ENCODE measurements at places on chromosomes 1 and 21.

DNA sequence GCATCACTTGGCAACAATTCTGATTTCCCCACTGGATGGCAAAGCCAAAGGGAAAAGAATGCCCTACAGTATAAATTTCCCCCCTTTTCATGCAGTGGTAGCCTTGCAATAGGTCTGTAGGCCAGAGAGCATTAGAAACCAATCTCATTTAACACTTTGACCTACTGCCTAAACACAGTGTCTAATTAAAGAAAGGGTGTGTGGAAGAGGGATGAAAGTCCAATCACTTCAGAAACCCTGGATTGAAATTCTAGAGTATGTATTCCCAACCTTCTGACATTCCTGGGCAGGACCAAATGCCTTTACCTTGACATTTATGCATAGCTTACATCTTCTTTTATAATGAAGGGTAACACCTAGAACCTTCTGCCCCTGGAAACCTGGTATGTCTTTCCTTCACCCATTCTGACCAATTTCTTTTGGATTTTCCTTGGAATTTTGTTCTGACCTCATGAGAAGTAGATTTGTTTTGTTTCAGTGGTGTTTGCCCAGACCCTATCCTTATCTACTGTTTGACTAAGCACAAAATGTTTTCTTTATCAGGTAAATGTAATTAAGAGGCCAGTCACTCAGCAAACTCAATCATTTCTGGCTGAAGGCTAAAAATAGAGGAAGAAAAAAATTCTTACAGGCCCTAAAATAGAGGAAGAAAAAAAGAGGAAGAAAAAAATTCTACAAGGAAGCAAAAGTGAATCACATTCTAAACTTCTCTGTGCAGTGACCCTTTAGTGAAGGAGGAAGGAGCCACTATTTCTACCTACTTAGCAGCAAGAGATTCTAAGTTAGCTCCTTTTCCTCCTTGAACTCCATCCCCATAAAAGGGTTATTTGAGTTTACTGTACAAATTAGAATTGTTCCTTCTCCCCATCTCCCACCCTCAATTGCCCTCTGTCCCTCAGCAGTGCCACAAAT, 129.5 kb upstream of the DSCAM start:
- DNase-seq: no peak

- no peak for DNase-seq
These were observed 7.4 kb downstream of the GBP4 start for GRCh38 chr1:89191314-89191713.

DNA sequence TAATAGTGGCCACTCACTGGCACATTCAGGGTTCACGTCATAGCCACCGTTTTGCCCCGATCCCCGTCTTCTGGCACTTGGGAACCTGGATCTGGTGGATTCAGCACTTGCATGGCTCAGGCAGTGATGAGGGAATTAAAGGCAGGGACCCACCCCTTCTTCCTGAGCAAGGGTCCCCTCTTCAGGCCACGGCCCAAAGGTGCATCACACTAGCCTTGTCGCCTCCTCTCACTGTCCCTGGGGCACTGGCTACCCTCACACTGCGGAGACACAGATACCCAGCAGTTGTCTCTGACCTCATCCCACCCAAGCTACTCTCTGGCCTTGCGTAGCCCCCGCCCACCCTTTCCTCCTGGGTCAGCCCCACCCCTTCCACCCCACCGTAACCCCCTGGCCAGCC, 19.9 kb upstream of the LDLRAP1 start:
- DNase-seq: no peak

- no peak for DNase-seq
These were observed 89.9 kb upstream of the CXADR start for GRCh38 chr21:17422931-17423330.

- no peak for DNase-seq
These were observed 31.2 kb upstream of the CFAP126 start for GRCh38 chr1:161398900-161399256.

GRCh38 chr21:44010429-44010828, 1.7 kb upstream of the TRAPPC10 start:
- DNase-seq: no peak

- DNase-seq: no peak
These were observed 138.9 kb upstream of the ERG start for GRCh38 chr21:38637161-38637560.

GRCh38 chr21:31911138-31911907, 38.5 kb downstream of the HUNK start:
- DNase-seq: no peak

DNA sequence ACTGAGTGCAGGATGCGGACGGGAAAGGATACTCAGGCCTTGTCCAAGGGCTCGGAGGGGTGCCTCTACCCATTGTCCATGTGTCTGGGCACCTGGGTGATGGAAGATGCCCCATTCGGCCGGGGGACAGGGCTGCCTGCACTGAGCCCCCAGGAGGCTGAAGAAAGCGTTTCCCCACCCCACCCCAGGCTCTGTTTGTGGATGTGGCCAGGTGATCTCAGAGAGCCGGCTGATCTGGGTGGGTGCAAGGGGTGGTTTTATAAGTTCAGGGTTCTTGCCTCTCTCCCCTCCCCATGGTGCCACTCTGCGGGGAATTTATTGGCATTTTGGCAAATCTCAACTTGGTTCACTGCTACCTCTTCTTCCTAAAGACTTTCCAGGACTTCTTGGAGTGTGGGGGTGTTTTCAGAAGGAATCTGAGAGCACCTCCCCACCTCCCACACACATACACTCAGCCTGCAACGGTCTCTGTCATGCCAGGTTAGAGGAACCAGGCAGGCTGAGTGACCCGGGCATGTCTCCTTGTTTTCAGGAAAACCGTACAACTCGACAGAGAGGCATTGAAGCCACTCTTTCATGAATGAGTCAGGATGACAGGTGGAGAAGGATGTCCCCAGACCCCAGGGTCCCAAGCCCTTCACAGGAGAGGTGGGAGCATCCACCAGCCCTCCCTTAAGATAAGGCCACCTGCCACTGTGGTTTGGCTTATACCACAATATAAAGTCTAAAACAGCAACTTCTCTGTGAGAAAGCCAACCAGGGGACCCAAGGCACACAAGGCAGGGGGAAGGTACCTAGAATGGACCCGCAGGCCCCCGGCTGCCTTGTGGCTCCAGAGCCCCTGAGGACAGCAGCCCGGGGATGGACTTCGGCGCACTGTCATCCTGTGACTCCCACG, 174.9 kb downstream of the ETS2 start:
- DNase-seq: no peak

- DNase-seq: peak; percentile 60
These were observed 160.6 kb upstream of the USP24 start for GRCh38 chr1:55375617-55376258.

DNA sequence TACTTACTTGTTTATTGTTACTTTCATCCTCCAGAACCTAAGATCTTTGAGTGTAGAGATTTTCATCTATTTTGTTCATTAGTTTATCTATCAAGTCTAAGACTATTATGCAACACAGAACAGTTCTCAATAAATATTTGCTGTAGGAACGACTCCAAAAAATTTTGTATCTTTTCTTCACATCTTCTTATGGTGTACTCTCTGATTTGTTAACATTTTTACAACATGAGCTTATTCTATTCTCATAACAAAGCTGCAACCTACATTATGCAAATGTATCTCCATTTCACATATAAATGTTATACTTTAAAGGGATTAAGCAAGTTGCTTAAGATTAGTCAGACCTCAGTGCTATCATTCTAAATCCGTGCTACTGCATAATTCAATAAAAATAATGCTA, 514.2 kb upstream of the ZP4 start:
- DNase-seq: no peak

- no peak for DNase-seq
These were observed 29.7 kb downstream of the UBE2T start for GRCh38 chr1:202311875-202312635.

DNA sequence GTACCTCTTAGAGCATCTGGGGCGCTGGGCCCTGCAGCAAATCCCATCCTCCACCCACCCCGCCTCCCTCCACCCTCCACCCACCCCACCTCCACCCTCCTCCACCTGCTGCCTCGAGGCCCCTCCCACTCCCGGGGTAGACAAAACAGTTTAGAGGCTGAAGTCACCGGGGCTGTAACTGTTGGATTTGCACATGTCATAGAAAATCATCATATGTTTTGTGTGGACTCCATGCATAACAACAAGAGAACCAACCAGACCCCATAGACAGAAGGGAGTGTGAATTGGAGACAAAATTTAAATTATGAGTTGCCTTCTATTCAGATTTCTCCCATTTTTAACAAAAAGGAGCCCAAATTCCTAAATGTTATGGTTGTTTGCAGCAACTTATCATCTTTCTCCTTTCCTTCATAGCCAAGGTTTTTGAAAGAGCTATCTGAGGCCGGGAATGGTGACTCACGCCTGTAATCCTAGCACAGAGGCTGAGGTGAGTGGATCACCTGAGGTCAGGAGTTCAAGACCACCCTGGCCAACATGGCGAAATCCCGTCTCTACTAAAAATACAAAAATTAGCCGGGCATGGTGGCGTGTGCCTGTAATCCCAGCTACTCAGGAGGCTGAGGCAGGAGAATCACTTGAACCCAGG, 28.2 kb upstream of the LGALS8 start:
- no peak for DNase-seq

DNA sequence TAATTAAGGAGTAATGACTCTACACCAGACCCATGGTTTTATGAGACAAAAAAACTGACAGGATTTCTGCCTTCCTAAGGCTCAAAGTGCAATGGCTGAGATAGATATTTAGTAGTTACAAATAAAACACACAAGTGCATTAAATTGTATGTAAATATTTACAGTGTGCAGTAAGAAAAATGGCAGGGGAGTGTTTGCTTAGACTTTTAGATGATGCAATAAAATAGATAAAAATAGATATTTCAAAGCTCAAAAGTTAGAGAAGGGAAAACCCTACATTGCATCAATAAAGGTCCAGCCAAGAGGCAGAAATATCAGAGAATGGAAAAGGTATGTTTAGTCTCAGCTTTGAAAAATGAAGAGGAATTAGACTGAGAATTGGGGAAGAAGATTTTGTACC, 226.3 kb upstream of the FGGY start:
- DNase-seq: no peak

GRCh38 chr1:157231846-157232525, 93.8 kb upstream of the ETV3 start:
- DNase-seq: no peak

DNA sequence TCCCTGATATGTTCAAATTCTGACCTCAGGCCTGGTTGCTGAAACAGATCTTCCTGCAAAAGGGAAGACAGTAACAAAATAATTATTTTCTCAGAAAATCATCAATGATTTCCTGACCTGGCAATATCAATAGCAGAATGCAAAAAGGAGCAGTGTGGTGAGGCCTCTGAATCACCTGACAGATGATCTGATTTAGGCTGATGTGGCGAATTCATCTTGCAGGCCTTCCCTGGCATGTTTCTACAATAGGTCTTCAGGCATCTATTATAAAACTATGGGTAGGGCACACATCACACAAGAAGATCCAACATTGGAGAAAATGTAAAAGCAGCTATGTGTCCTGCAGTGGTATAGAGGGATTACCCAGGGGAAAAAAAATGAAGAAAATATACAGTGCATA, 7.1 kb upstream of the MTF1 start:
- no peak for DNase-seq

DNA sequence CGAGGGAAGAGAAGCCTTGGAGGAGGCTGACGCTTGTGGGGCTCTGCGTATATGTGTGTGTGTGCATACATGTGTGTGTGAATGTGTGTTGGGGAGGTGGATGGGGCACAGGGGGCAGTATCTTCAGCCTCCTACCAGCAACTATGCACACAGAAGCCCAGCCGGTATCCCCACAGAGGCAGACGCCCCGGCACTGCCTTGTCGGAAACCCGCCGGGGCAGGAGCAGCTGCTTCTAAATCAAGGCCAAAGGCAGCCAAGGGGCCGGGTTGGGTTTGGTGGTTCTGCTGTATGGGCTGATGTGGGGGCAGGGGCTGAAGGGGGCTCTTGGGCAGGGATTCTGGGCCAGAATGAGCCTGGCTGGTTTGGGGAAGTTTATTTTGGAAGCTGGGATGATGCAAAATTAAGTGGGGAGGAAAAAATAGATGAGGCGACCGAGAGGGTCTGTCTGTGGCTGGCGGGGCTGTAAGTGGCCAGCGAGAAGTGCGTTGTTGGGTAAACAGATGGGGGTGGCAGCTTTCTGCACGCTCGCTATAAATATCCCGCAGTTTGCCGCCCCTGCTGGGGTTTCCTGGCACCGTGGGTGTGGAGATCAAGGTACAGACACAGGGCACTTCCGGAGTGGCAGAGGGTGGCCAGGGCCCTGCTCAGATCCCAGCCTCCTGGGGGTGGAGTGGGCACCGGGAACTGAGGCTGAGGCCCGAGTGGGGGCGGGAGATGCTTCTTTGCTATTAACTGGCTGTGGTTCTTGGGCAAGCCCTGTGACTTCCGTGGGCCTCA, 11.0 kb upstream of the WNT4 start:
- no peak for DNase-seq

DNA sequence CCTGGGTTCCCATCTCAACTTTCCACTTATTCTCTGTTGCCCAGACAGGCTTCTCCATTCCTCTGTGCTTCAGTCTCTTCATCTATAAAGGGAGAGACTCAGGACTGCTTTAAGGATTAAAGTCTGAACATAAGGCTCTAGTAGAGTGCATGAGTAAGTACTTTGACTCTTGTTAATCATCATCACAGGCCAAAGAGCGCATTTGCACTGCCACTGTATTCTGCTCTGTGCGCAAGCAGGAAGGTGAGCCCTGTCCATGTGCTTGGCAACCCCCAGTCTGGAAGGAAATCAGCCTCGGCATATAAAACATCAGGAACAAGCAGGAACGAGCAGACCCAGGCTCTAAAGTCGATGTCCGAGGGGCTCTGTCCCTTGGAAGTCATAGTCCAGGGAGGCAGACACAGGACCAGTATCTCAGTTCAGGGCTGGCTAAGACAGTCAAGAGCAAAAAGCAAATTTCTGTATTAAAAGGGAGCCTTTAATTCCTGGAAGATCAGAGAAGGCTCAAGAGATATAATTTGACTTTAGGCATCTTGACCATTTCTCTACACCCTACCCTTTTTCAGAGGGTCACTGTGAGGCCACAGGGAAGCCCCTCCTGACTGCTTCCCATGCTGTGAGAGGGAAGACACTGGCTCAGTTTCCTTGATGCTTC, 131.2 kb downstream of the TRABD2B start:
- no peak for DNase-seq

GRCh38 chr1:91123773-91124172, 101.9 kb upstream of the ZNF644 start:
- DNase-seq: no peak

- no peak for DNase-seq
These were observed 17.5 kb downstream of the MTARC1 start for GRCh38 chr1:220804202-220804586.

DNA sequence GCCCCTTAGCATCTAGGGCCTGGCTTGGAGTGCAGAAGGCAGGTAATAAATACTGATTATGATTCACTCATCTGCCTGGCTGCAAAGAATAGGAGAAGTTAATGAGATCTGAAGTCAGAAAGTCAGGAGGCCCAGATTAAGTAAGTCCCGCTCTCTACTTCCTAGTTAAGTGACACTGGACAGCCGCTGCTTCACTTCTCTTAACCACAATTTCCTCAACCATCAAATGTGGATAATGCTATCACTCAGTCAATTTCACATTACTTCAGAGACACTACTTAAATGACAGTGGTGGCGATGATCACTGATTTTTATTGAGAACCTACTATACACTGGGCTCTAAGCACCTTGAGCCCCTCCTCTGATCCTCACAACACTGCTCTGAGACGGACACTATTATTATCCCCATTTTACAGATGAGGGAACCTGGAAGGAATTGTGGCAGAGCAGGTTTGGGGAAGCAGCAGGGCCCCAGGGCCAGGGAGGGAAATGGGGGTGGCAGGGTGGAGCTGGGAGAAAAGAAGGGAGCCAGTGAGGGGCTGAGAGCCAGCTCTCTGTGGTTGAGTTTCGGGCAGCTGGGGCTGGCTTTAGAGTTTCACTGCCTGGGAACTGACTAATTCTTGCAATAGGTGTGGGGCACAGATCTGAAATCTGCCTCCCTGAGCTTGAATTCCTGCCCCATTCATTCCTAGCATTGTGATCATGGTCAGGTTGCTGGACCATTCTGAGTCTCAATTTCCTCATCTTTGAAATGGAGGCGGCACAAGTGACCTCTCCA, 2.4 kb upstream of the E2F2 start:
- DNase-seq: no peak
